Parietal lobe (tissue), 2 donors: ENCODE measurements at places on chromosomes 6 and 20. TPM values are rescaled to one million over a fixed set of nuclear protein-coding genes. Genes with fewer than 3 reads are reported as not detected.

Gene HEY2
- 1.3 TPM for total RNA-seq

Gene SNX9
- 19.4 TPM for total RNA-seq

Gene OOEP
- total RNA-seq: not detected

Gene PPP1R14C
- total RNA-seq: 35.1 TPM

Gene HRH3
- total RNA-seq: 0.31 TPM

Gene ESR1
- under 0.01 TPM for total RNA-seq

Gene CCHCR1
- 14.1 TPM for total RNA-seq

Gene CALHM4
- not detected for total RNA-seq

Gene RNF217
- 17.8 TPM for total RNA-seq

Gene TRIM40
- total RNA-seq: not detected

Gene E2F1
- total RNA-seq: 3.4 TPM

Gene HFE
- 0.31 TPM for total RNA-seq

Gene CDSN
- total RNA-seq: not detected

Gene ZBTB12
- total RNA-seq: 31.0 TPM

Gene GGTLC1
- total RNA-seq: not detected

Gene SMPDL3A
- total RNA-seq: 22.5 TPM

Gene MOCS3
- total RNA-seq: 8.5 TPM

Gene ULBP1
- total RNA-seq: 1.9 TPM

Gene SAMD10
- total RNA-seq: 10.0 TPM

Gene MAP7
- total RNA-seq: 9.4 TPM

Gene PAX1
- not detected for total RNA-seq

Gene HCRTR2
- total RNA-seq: 14.1 TPM

Gene GPSM3
- 0.63 TPM for total RNA-seq

Gene BNIP5
- not detected for total RNA-seq

Gene KHDRBS2
- 98.6 TPM for total RNA-seq

Gene CD24
- total RNA-seq: 943 TPM

Gene KCNB1
- 14.4 TPM for total RNA-seq

Gene UST
- 29.4 TPM for total RNA-seq

Gene ADIG
- total RNA-seq: not detected

Gene CD109
- total RNA-seq: 1.9 TPM

Gene NFKBIL1
- total RNA-seq: 15.3 TPM

Gene CDH26
- total RNA-seq: 2.2 TPM

Gene CD83
- total RNA-seq: 19.7 TPM

Gene BPIFB1
- not detected for total RNA-seq

Gene STMN3
- total RNA-seq: 107 TPM

Gene SMOC2
- total RNA-seq: 1.3 TPM

Gene FNDC11
- 4.1 TPM for total RNA-seq

Gene GHRH
- total RNA-seq: not detected

Gene MDC1
- total RNA-seq: 9.4 TPM

Gene POPDC3
- total RNA-seq: 0.94 TPM

Gene ABHD12
- 51.6 TPM for total RNA-seq

Gene PRL
- not detected for total RNA-seq

Gene LAMA2
- total RNA-seq: 7.2 TPM

Gene MGME1
- 9.1 TPM for total RNA-seq

Gene DOP1A
- 140 TPM for total RNA-seq

Gene HSPA1A
- 170 TPM for total RNA-seq

Gene BTN1A1
- total RNA-seq: not detected

Gene RUNX2
- total RNA-seq: 0.31 TPM

Gene PRRT1
- 1.9 TPM for total RNA-seq

Gene WFDC5
- total RNA-seq: not detected

Gene FHL5
- total RNA-seq: 0.63 TPM

Gene HSD17B8
- total RNA-seq: 4.4 TPM

Gene CRYBG1
- total RNA-seq: 0.31 TPM

Gene GTSF1L
- total RNA-seq: not detected

Gene RIPPLY2
- total RNA-seq: 11.3 TPM
